ENCODE measurements at places on chromosomes 11 and 22. TPM values are rescaled to one million over a fixed set of nuclear protein-coding genes. Genes with fewer than 3 reads are reported as not detected.

GRCh38 chr11:32341620-32342613, 93.4 kb downstream of the WT1 start:
- no peak overlapping the region for H3K4me3 ChIP-seq
- no peak for DNase-seq
- no peaks in the 10 kb centered on the region for H3K4me1 ChIP-seq
- H3K27me3 ChIP-seq, result peaks cover 9% of the 10 kb centered on the region
- H3K27ac ChIP-seq, result no peak overlapping the region

DNA sequence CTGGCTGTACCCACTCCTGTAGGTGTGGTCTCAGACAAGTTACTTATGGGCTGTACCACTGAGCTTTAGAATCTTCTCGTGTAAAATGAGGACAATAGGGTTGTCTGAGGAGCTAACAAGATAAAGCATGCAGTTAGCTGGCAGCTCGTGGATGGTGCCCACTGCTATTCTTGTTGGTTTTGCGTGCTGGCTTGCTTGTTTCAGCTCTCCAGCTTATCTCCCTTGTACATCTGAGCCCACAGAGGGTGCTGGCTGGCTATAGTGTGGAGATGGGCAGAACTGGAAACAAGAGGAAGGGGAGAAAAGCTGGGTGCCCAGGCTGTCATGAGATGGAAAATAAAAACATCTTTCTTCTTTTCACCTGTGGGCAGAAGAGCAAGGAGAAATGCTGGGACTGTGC, 46.5 kb upstream of the GALNT18 start:
- no peak overlapping the region for H3K4me3 ChIP-seq
- no peak for DNase-seq
- H3K27ac ChIP-seq, result no peak overlapping the region
- H3K36me3 ChIP-seq, result no peaks in the 10 kb centered on the region
- no peaks in the 10 kb centered on the region for H3K27me3 ChIP-seq

DNA sequence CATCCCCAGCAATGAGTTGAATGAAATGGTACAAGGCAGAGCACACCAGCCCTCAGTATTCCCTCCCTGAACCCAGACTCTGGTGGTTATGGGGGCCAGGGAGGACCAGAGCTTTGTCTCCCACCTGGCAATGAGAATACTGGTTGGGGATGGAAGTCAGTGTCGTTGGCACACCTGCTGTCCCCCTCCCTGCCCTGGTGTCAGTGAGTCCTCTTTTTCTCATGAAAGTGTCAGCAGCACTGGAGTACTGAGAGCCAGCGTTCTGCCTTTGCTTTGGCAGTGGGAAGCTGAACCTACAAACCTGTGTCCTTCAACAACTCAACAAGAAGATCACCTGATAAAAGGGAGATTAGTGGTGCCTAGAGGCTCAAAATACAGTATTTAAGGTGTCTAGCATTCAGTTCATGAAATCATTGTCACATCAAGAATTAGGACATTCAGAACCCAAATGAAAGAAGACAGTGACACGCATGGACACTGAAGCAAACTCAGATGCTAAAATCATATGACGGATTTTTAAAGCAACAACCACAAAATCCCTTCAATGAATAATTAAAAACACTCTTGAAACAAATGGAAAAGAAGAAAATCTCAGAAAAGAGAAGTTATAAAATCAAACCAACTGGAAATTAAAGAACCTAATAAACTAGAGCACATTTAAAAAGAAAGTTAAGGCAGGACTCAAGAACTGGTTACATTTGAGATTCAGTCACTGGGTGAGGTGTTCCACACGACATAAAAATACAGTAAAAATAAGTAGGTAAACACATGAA, 77.5 kb upstream of the VPREB1 start:
- no peaks in the 10 kb centered on the region for H3K36me3 ChIP-seq
- H3K4me1 ChIP-seq, result peaks cover 17% of the 10 kb centered on the region
- DNase-seq, result peak; percentile 37
- peak overlapping the region; percentile 87 for H3K27ac ChIP-seq
- no peaks in the 10 kb centered on the region for H3K27me3 ChIP-seq
- no peak overlapping the region for H3K4me3 ChIP-seq

- DNase-seq, result no peak
- H3K36me3 ChIP-seq, result no peaks in the 10 kb centered on the region
- no peaks in the 10 kb centered on the region for H3K4me1 ChIP-seq
- no peak overlapping the region for H3K4me3 ChIP-seq
- no peaks in the 10 kb centered on the region for H3K27me3 ChIP-seq
- no peak overlapping the region for H3K27ac ChIP-seq
Observed at GRCh38 chr11:19253153-19253745, 12.5 kb upstream of the E2F8 start.

DNA sequence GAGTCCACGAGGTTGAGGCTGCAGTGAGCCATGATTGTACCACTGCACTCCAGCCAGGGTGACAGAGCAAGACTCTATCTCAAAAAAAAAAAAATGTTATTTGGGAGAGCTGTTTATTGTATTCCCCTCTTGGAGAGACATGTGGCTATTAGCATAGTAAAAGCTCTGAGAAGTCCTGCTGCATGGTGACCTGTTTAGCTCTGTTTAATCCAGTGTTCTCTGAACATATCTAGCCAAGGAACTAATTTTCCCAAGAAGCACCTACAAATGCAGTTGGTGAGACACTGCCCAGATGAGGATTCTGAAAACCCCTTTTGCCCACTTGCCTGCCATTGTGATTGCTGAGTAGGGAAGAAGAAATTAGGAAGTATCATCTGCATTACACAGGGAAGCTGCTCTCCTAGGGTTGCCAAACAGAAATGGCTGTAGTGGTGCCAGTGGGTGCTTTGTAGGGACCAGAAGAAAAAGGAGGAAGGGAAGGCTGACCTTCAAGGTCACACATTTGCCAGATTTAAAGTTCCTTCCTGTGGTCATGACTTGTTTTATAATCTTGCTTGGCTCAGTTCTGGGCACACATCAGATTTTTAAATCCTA, 15.7 kb downstream of the TIMP3 start:
- peaks cover 11% of the 10 kb centered on the region for H3K4me1 ChIP-seq
- no peak overlapping the region for H3K27ac ChIP-seq
- DNase-seq, result no peak

DNA sequence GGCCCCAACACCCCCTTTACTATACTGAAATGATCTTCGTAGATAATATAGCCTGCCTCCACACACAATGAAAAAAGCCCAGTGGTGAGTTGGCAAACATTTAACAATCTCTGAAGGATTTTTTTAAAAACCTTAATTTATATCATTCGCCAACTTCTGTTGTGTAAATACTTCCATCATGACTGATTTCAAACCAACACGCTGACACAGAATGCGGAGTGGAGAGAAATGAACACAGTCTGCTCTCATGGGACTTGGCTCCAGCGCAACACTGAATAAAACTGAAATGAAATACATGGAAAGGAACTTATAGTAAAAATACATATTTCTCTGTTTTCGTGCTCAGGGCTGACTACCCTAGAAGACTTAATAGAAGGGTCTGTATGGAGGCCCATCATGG, 61.3 kb upstream of the WNT11 start:
- no peak overlapping the region for H3K27ac ChIP-seq
- no peaks in the 10 kb centered on the region for H3K36me3 ChIP-seq
- H3K27me3 ChIP-seq, result no peaks in the 10 kb centered on the region
- DNase-seq, result no peak
- H3K4me3 ChIP-seq, result no peak overlapping the region

The RAB38 gene
- total RNA-seq, result 9.9 TPM

The ANO9 gene
- total RNA-seq, result 26.3 TPM

- DNase-seq, result no peak
- H3K27ac ChIP-seq, result no peak overlapping the region
Observed at GRCh38 chr11:86699040-86699791, 26.8 kb upstream of the ME3 start.

GRCh38 chr11:68213135-68213515, at the start of gene KMT5B:
Gene KMT5B (minus strand): TSS chr11:68213296. CDS start chr11:68190076, 23,220 bp downstream.
- H3K27me3 ChIP-seq, result peaks cover 7% of the 10 kb centered on the region
- H3K27ac ChIP-seq, result peak within 1 kb of the TSS; percentile 80
- H3K36me3 ChIP-seq, result no peaks in the 10 kb centered on the region

GRCh38 chr22:37140686-37141323, 8.9 kb downstream of the IL2RB start:
- H3K36me3 ChIP-seq, result peaks cover 11% of the 10 kb centered on the region
- H3K27me3 ChIP-seq, result no peaks in the 10 kb centered on the region
- no peak overlapping the region for H3K27ac ChIP-seq
- DNase-seq, result no peak
- H3K4me3 ChIP-seq, result no peak overlapping the region

The OTOG gene
- total RNA-seq, result 0.09 TPM

- peak overlapping the region; percentile 92 for H3K27ac ChIP-seq
- no peaks in the 10 kb centered on the region for H3K27me3 ChIP-seq
- peaks cover 88% of the 10 kb centered on the region for H3K36me3 ChIP-seq
- peaks cover 63% of the 10 kb centered on the region for H3K4me1 ChIP-seq
- no peak for DNase-seq
Observed at GRCh38 chr11:118312328-118312727, 7.8 kb downstream of the CD3E start.

- H3K4me3 ChIP-seq, result no peak overlapping the region
- H3K4me1 ChIP-seq, result no peaks in the 10 kb centered on the region
- no peak for DNase-seq
- H3K36me3 ChIP-seq, result no peaks in the 10 kb centered on the region
- no peaks in the 10 kb centered on the region for H3K27me3 ChIP-seq
Observed at GRCh38 chr11:106706355-106706754, 311.9 kb downstream of the GUCY1A2 start.

The SLC16A8 gene
- 1.3 TPM for total RNA-seq

- no peak overlapping the region for H3K4me3 ChIP-seq
- H3K36me3 ChIP-seq, result no peaks in the 10 kb centered on the region
- no peak for DNase-seq
Observed at GRCh38 chr22:49010901-49011300, 816.8 kb downstream of the BRD1 start.

- H3K27ac ChIP-seq, result peak overlapping the region; percentile 99
- peaks cover 15% of the 10 kb centered on the region for H3K4me1 ChIP-seq
- H3K27me3 ChIP-seq, result no peaks in the 10 kb centered on the region
- no peak overlapping the region for H3K4me3 ChIP-seq
- no peaks in the 10 kb centered on the region for H3K36me3 ChIP-seq
Observed at GRCh38 chr22:32880893-32881596, 79.5 kb downstream of the TIMP3 start.

DNA sequence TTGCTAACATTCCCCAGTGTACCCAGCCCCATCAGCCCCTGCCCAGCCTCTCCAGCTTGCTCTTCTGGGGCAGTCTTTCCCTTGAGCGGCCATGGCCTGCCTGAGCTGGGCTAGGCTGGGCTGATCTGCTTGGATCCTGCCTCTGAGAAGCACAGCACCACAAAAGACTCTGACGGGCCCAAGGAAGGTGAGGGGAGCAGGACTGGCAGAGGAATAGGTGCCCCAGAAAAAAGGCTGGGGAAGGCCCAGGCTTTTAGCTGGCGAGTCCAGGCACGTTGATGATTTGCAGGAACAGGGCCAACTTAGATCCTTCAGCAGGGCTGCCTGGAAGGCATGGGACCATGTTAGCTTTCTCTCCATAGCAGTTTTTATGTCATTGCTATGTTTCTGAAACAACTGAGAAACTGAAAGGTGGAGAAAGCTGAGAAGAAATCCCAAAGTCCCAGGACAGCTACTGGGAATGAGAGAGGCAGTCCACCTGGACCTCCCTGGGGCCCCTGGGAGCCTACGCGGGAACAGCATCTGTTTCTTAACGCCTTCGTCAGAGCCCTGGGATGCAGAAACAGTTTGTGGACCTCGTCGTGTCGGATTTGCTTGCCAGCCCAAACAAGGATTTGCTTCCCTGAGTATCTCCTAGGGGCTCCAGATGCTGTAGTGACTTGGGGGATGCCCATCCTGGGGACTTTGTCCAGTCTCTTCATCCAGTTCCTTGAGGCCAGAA, 24.4 kb upstream of the FXYD6 start:
- no peak overlapping the region for H3K4me3 ChIP-seq
- H3K27ac ChIP-seq, result no peak overlapping the region
- no peaks in the 10 kb centered on the region for H3K36me3 ChIP-seq

The CASP5 gene
- 0.33 TPM for total RNA-seq

- no peak overlapping the region for H3K27ac ChIP-seq
- no peak for DNase-seq
- no peaks in the 10 kb centered on the region for H3K4me1 ChIP-seq
- H3K36me3 ChIP-seq, result no peaks in the 10 kb centered on the region
- no peaks in the 10 kb centered on the region for H3K27me3 ChIP-seq
- H3K4me3 ChIP-seq, result no peak overlapping the region
Observed at GRCh38 chr11:34271727-34272126, 86.1 kb downstream of the ABTB2 start.

- H3K27ac ChIP-seq, result no peak overlapping the region
- no peak overlapping the region for H3K4me3 ChIP-seq
- H3K27me3 ChIP-seq, result no peaks in the 10 kb centered on the region
- no peak for DNase-seq
- H3K4me1 ChIP-seq, result peaks cover 13% of the 10 kb centered on the region
Observed at GRCh38 chr22:17548010-17548755, 15.1 kb upstream of the SLC25A18 start.

- peaks cover 52% of the 10 kb centered on the region for H3K36me3 ChIP-seq
- DNase-seq, result no peak
- H3K27ac ChIP-seq, result no peak overlapping the region
- no peaks in the 10 kb centered on the region for H3K4me1 ChIP-seq
- no peaks in the 10 kb centered on the region for H3K27me3 ChIP-seq
- no peak overlapping the region for H3K4me3 ChIP-seq
Observed at GRCh38 chr11:108032800-108033199, 24.1 kb downstream of the CUL5 start.

The IGLL1 gene
- 78.6 TPM for total RNA-seq

DNA sequence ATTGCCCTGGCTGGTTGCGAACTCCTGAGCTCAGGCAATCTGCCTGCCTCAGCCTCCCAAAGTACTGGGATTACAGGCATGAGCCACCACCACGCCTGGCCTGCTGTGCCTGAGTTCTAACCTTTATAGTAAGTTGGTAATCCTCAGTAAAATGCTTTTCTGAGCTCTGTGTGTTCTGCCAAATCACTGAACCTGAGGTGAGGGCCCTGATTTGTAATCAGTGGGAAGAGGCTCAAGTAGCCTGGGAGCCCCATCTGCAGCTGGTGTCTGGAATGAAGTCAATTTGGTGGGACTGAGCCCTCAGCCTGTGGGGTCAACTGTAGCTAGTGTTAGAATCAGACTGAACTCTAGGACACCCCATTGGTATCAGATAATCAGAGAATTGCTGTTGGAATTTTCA, 72.6 kb upstream of the PARVG start:
- no peaks in the 10 kb centered on the region for H3K36me3 ChIP-seq
- H3K4me1 ChIP-seq, result no peaks in the 10 kb centered on the region
- no peak overlapping the region for H3K4me3 ChIP-seq
- no peak for DNase-seq

DNA sequence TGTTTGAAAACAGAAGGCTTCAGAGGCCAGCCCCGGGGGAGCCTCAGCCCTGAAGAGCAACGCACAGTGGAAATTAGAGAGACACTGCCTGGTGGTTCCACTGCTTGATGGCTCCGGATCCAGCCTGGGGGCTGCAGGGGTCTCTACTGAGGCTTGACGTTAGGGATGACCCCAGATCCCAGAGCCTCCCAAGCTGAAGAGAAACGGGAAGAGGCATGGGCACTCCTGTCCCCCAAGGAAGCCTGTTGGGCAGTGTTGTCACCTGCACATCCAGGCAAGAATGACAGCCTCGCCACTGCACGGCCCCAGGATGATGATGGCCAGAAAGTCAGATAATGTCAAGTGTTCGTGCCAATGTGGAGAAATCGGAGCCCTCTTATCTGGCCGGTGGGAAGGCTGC, 56.8 kb upstream of the FGF3 start:
- H3K4me3 ChIP-seq, result no peak overlapping the region
- no peak overlapping the region for H3K27ac ChIP-seq
- DNase-seq, result no peak
- no peaks in the 10 kb centered on the region for H3K36me3 ChIP-seq
- no peaks in the 10 kb centered on the region for H3K4me1 ChIP-seq

Measured in thymus (tissue), 14 donors.